Heart right ventricle (tissue), 16 donors: ENCODE measurements at places on chromosomes 5 and 9. TPM values are rescaled to one million over a fixed set of nuclear protein-coding genes. Genes with fewer than 3 reads are reported as not detected.

KLF9 gene
- total RNA-seq = 27.3 TPM

HMGCS1 gene
- total RNA-seq = 28.4 TPM

ROPN1L gene
- total RNA-seq = not detected

MEIKIN gene
- not detected for total RNA-seq
